ENCODE measurements at places on chromosomes 7 and 10.

- DNase-seq: peak; percentile 78
Observed at GRCh38 chr7:16431646-16432424, 10.5 kb upstream of the CRPPA start.

DNA sequence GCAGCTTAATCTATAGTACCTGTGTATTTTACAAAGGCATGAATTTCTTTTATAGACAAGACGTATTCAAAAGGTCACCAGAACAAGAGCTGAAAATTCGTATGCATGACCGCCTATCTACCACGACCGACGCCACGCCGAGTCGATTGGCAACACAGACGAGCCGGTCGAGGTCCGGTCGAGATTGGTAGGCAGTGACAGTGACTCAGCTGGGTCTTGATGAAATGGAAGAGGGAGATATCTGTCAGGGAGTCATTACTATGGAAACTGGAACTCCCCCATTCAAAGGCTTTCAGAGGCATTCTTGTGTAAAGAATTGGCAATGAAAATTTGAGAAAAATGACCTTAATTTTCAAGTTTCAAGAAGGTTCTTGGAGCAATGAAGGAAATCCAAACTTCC lies 2.1 kb downstream of the ATP5MK start:
- peak; percentile 11 for DNase-seq

GRCh38 chr10:114256008-114256765 lies 17.1 kb downstream of the VWA2 start:
- DNase-seq: no peak

DNA sequence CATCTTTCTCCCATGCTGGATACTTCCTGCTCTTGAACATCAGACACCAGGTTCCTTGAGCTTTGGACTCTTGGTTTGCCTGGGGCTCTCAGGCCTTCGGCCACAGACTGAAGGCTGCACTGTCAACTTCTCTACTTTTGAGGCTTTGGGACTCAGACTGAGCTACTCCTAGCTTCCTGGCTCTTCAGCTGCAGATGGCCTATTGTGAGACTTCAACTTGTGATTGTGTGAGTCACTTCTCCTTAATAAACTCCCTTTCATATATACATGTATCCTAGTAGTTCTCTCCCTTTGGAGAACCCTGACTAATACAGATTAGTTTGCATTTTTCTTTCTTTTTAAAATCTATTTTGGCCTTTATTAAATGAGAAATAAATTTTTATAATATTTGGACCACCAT lies 276.2 kb upstream of the SEMA3C start:
- DNase-seq: no peak

- no peak for DNase-seq
Observed at GRCh38 chr7:110568932-110569331, 522.0 kb upstream of the LRRN3 start.

- no peak for DNase-seq
Observed at GRCh38 chr7:43198599-43199090, 86.2 kb downstream of the HECW1 start.

- DNase-seq: no peak
Observed at GRCh38 chr7:5541087-5541992, 117.7 kb upstream of the TNRC18 start.

DNA sequence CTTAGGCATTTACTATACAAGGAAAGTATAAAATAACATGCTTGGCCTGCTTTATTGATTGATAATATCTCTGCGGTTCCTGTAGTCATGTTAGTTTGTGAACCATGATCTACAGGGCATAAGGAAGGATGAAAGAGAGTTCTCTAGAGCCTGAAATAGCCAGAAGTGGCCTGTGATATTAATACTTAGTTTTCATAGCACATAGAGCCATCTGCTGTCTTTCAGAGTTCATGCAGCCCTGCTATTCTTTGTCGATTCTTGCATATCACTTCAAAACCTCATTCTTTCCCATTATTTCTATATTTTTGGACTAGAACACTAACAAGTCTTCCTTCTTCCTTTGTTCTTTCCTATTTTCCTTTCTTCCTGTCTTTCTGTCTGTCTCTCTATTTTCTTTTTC lies 26.4 kb upstream of the PRKG1 start:
- DNase-seq: no peak

GRCh38 chr10:112509558-112510291 lies 62.7 kb downstream of the VTI1A start:
- no peak for DNase-seq

DNA sequence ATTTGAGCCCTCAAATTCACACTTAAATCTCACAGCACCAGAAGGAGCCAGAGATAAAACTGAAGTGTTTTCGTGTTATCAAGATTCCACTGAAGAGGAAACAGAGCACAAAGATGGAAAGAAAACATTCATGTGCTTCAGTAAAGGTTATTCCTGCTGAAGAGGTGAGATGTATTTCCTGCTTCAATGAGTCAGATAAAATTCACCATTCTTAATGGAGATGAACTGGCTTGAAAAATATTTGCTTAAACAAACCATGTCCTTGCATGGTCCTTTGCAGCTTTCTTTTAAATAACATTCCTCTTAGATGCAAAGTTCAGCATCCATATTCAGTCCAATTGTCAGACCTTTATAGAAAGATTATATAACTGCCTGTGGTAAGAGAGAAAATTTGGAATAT lies 294.2 kb downstream of the IPMK start:
- DNase-seq: no peak

GRCh38 chr7:116741625-116742316 lies 69.8 kb downstream of the MET start:
- no peak for DNase-seq

- no peak for DNase-seq
Observed at GRCh38 chr10:132326344-132326889, 5.6 kb upstream of the LRRC27 start.

GRCh38 chr7:109402107-109402506 lies 832.4 kb downstream of the DNAJB9 start:
- DNase-seq: no peak

- DNase-seq: no peak
Observed at GRCh38 chr7:154425271-154425670, 373.1 kb downstream of the DPP6 start.

- DNase-seq: no peak
Observed at GRCh38 chr10:67669978-67670377, 26.0 kb downstream of the CTNNA3 start.

DNA sequence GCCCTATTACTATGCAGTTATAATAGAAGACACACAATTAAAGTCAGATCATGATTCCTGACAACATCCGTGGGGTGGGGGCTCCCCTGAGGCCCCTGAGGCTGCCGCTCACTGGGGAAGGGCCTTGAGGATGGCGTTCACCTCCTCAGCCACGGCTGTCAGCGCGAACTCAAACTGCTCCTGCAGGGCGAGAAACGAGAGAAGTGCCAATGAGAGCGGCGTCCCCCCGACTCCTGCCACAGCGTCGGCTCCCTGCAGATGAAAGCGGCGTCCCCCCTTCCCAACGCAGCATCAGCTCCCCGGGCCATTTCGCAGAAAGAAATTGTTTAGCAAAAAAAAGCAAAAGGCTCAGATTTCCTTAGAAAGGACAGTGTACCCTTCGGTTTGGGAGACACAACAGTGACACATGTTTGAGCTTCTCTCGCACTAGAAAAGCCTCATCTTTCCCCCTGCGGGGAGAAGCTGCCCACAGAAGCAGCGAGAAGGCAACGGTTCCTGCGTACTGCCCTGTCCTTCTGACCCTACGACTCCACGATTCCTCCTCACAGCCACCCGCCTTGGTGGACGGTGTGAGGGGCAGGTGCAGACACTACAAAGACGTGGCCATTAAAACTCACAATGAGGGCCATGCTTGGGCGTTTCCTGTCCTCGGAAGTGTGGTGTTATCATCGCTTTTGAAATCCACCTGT lies 203.9 kb downstream of the DNAJB6 start:
- DNase-seq: no peak

GRCh38 chr10:95214793-95215192 lies 20.8 kb downstream of the ACSM6 start:
- DNase-seq: no peak

GRCh38 chr10:104415526-104416165 lies 62.0 kb downstream of the CFAP58 start:
- no peak for DNase-seq

DNA sequence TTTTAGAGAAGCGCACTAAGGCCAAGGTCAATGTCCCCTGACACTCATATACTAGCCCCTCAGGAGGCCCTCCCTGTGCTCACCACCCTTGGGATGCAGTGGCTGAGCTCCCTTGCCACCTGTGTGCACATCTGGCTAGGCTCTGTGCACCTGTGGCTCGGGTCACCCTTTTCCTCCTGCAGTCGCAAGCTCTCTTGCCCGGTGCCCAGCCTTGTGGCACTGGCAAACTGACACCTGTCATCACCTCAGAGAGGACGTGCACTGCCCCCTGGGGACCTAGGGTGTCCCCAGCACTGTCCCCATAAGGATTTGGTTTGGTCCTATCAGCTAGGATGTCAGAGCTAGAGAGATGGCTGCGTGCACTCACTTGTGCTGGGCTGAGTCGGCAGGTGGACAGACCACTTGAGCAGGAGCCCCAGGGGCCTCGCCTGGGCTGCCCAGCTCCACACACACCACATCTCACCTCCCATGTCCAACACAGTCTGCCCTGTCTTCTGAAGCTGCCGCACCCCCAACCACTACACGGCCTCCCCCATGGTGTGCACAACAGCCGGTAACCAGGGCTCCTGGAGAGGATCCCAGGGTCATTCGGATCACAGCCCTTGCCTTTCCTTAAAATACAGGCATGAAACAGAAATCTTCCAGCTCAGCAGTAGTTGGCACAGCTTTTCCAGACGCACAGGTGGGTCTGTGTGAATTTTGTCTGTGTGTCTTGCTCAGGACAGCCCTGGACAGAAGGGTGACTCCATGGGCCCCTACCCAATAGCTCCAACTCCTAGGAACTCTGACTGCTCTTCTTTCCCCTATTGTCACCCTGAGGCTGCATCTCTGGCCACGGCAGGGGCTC lies 111.0 kb downstream of the GRID1 start:
- no peak for DNase-seq

DNA sequence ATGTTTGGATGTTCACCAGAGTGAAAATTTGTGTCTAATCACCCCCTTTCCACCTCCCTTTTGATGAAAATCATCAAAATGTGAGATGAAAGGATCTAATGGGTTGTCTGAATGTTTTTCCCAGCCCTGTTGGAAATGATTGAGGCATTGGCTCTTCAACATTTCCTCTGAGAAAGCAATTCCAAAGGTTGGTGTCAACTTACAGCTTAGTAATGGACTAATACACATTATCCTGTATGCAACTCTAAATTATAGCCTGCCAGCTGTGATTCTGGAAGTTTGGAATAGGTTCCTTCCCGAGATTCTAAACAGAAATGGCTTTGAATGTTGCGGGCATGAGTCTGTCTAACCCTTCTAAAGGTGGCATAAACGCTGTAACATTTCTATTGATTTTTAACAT lies 152.9 kb downstream of the DYNC1I1 start:
- no peak for DNase-seq

DNA sequence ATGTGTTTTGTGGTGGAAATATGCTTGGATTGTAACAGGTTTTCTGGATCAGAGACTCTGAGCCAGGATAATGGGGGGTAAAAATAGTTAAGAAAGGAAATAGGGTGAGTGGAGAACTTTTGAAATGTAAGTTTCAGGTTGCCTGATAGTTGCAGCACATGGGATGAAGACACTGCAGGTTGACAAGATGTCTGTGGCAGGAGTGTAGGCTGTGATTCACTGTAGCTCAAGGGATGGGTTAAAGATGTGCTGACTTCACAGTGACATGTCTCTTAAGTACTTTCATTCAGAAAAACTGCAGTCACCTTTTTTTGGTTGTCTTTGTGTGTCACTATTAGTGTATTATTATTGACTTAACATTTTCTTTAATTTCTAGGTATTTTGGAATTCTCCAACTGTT lies 63.5 kb upstream of the SLC39A12 start:
- DNase-seq: no peak

DNA sequence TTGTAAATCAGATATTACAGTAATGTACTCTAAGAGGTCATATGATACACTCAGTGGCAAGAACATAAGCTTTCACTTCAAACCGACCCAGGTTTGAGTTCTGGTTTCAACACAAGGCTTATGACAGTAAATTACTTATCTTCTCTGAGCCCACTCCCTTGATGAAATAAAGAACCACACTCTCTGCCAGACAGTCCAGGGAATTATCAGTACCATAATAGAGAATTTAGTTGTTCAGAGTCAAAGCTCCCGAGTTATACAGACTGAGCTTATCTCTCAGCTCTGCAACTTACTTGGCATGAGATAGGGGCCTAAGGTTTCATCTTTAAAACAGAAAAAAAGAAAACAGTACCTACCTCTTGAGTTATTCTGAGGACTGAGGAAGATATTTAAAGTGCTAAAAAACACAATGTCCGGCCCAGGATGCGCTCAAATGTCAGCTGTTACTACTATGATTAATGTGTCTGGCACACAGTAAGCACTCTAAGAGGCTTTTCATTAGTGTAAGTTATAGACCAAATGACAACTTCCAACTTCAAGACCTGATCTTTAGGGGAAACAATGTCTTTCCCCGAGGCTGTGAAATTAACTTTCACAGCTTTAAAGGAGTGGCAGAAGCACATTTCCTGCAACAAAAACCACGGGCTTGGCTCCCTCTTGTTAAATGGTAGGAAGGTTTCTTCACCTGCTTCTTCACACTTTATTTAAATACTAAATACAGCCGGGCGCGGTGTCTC lies 38.1 kb downstream of the UBE2H start:
- no peak for DNase-seq

- no peak for DNase-seq
Observed at GRCh38 chr10:123270221-123270620, 116.0 kb downstream of the BUB3 start.

DNA sequence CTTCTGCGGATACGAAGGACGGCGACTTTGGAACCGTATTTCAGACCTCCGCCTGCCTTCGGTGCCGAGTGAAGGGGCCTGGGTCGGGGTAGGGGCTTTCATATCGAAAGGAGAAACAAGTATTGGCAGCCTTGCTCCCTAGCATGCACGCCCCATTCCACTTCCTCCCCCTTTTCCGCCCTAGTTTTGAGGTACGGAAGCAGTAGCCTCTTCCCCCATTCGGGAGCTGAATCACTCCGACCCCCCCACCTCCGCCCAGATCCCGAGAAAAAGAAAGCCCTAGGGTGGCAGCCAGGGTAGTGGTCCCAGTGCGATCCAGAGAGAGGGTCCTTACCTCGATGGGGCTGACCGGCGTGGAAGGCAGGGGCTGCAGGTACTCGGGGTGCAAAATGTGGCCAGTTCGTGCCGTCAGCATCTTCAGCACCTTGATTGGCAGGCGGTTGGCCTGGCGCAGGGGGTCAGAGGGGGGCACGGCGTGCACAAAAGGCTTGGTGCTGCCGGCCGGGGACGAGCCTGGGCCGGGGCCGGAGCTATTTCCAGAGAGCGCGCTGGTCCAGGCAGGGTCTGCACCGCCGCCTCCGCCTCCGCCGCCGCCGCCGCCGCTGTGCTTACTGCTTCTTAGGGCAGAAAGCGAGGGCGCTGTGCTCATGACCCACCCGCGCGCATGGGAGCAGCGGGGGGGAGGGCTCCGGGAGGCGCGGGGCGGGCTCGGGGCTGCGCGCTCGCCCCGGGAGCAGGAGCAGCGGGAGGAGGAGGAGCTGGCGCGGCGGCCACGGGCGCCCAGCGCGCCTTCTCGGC lies 594 bp downstream of the ZNF503 start:
- peak; percentile 72 for DNase-seq

DNA sequence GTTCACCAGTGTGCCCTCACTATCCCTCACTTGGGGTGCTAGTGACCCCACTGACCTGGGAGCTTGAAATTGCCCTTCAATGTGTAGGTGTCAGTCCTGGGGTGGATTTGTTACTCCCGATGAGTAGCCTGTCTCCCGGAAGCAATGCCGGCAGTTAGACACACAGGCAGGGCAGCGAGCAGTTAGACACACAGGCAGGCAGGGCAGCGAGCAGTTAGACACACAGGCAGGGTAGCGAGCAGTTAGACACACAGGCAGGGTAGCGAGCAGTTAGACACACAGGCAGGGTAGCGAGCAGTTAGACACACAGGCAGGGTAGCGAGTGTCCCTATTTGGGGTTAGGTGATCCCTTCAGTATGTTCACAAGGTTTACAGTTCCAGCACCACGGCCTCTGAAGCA lies 44.0 kb downstream of the VWA2 start:
- DNase-seq: no peak
